Right renal cortex interstitium (tissue), 3 donors: ENCODE measurements at places on chromosomes 5 and 9. TPM values are rescaled to one million over a fixed set of nuclear protein-coding genes. Genes with fewer than 3 reads are reported as not detected.

DNA sequence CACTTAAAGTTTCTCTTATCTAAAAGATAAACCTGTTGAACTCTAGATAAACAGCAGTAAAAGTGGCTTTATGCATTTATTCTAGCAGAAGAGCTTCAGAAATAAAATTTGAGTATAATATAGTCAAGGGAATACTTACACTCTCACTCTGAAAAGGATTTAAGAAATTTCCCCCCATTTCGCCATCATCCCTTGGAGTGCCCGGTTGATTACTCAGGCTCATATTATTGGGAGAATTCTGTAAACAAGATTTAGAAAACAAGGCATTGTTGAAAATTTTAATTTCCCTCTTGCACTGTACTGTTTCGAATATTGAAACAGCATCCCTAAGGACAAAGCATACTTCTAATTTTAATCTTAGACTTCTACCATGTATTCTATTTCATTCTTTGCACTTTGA, 34.5 kb upstream of the ACOT12 start:
- DNase-seq, result no peak

DNA sequence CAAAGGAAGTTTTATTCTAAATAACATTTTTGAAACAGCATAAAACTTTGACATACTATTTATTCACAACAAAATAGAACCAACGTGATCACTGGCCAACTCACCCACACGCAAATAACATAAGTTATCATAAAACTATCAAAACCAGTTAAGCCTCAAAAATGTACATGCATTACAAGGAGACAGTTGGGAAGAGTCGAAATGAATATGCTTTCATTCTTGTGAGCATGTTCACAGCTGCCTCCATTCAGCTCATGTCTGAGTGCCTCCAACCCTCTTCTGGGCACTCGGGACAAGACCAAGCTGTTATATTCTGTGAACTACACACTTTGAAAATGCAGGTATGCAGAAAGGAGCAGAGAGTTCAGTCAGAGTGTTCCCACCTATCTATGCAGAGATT, 284.9 kb downstream of the BNC2 start:
- no peak for DNase-seq

GRCh38 chr5:113776832-113777525, 263.5 kb downstream of the YTHDC2 start:
- no peak for DNase-seq

DNA sequence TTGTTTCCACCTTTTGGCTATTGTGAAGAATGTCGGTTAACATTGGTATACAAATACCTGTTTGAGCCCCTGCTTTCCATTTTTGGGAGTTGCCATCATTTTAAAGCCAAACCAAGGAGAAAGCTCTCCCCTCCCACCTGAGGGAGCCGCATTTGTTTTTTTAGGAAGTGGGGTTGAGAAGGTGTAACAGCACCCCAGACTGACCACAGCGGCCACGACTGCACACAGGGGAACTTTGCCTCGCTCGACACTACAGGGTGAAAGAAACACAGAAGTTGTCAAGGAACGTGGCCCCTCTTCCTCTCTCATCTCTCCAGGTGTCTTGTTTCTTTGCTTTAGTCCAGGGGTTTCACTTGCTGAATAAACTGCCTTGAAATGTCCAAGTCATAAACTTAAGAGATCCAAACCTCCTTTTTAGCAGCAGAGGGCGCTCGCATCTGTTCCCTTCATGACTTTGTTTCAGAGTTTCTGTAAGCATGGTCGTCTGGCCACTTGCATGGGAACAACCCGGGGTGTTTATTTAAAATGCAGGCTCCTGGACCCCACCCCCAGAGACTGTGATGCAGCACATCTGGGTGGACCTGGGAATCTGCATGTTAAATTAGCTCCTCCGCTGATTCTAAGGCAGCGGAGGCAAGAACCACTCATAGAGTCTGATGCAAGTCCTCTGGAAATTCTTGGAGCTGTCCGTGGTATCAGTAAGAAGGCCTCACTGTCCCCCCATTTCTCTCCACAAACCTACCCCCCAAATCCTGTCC, 2.1 kb upstream of the TTLL11 start:
- DNase-seq, result peak; percentile 43

DNA sequence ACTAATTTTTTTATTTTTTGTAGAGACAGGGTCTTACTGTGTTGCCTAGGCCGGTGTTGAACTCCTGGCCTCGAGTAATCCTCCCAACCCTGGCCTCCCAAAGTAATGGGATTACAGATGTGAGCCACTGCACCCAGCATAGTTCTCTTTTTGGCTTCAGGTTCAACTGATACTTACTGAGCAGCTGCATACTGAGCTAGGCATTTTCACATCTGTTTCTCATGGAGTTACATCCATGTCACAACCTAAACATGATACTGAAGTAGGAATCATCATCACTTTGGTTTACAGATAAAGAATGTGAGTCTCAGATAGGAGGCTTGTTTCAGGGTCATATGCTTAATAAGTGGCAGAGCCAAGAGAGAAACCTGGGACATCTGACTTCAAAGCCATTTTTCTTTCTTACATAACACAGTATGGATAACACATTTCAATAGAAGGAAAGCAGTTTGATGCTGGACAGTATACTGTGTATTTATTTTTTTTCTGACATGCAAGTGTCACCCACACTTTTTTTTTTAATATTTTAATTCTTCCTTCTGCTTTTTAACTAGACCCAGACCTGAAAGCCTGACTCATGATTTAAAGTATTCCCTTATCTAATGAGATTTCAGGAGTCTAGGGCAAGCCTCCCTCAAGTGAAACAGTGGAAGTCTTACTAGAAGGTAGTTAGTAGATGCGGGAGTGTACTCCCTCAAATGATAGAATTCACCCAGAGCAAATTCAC, 90.8 kb downstream of the HACD4 start:
- no peak for DNase-seq

FREM1 gene
- 173 TPM for polyA plus RNA-seq
